ENCODE measurements at places on chromosomes 2 and 18.
A peak's percentile ranks its signal among the peaks of the same experiment; 100 is the strongest.

GRCh38 chr2:147806846-147807245 is 38.0 kb upstream of the ACVR2A start:
- DNase-seq, result no peak

DNA sequence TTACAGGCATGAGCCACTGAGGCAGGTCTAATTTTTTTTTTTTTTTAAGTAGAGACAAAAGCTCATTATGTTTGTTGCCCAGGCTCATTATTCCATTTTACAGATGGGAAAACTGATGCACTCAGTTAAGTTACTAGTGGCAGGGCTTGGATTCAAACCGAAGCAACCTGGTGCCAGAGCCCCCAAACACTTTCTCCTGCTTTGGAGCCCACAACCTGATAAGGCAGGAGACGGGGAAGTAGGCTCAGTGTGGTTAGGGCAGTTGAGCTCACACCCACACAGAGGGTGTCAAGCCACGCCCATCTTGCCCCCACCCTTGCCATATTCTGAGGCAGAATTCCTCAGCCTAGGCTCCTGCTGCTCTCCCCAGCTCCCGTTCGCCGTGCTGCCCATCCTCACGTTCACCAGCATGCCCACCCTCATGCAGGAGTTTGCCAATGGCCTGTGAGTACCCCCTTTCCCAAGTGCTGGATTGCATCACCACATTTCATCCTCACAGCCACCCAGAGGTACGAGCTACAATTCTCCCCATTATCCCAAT is 5.8 kb upstream of the CTDSP1 start:
- DNase-seq, result no peak

- DNase-seq, result no peak
These were observed 69.8 kb downstream of the REV1 start for GRCh38 chr2:99420031-99420430.

- no peak for DNase-seq
These were observed 473.5 kb downstream of the TMEM182 start for GRCh38 chr2:103235283-103235682.

GRCh38 chr2:169822785-169823392 is 1.8 kb downstream of the METTL5 start:
- DNase-seq, result no peak

- DNase-seq, result no peak
These were observed 30.3 kb upstream of the SLC30A6 start for GRCh38 chr2:32135409-32135808.

DNA sequence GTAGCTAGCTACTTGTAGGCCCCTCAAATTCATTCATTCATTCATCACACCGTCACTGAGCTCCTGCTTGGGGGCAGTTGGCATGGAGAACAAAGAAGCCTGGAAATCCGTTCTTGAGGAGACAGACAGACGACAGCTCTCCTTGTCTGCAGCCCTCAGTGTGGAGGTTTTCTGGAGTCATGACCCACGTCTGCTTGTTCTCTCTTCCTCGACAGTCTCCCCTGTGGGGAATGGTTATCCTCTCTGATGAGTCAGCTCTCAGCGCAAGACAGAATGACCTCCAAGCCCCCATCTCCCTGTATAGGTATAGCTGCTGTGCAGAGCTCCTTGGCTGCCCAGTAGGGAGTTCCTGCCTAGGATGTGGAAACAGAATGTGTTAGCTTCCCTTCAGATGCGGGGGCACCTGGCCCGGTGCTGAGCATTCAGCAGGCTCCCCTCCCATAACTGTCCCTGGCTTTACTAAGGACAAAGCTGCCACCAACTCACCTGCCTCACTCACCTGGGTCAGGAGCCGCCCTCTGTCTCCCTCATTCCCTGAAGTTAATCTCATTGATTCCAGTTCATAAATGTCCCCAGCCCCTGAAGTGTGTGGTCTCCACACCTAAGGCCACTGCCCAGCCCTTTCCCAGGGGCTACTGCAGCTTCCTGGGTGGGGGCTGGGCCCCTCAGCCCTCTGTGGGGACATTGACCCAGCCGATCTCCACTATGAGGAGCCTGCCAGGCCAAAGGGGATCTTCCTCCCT is 124.7 kb downstream of the ACKR3 start:
- DNase-seq, result no peak

- no peak for DNase-seq
These were observed 522.0 kb downstream of the SPAG16 start for GRCh38 chr2:213806125-213806726.

GRCh38 chr2:148350199-148350598 is 294.4 kb upstream of the EPC2 start:
- no peak for DNase-seq

DNA sequence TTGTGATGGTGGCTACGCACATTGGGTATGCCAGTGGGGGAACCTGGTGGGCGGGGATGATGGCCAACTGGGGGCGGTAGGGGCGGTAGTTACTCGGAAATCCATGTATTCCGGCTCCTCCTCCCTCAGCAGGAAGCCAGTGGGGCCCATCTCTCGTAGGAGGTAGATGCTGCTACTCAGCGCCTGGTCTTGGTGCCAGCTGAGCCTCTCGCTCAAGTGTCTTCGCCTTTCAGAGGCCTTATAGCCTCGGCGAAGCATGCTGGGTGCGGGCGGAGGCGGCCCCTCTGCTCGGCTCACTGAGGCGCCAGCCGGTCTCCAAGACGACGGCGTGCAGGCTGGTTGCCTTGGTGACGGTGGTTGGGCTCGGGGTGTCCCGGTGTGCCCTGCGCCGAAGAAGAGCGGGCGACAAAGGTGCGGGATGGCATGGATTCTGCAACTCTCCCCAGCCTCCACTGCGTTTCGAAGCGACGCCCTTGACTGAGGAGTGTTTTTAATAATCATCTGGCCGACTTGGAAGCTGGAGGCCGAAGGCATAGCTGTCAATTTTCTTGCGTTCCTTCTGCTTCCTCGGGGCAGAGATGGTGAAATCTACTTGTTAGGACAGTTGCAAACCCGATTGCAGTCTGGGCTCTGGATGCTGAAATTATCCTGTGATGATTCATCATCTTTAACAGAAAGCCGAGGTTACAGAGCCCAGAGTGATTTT is at the start of gene ZSWIM2:
Gene ZSWIM2 (minus strand): TSS at position 298 of the 706 bp plus-strand sequence. CDS start 40 bp downstream, at position 258.
- DNase-seq, result no peak

DNA sequence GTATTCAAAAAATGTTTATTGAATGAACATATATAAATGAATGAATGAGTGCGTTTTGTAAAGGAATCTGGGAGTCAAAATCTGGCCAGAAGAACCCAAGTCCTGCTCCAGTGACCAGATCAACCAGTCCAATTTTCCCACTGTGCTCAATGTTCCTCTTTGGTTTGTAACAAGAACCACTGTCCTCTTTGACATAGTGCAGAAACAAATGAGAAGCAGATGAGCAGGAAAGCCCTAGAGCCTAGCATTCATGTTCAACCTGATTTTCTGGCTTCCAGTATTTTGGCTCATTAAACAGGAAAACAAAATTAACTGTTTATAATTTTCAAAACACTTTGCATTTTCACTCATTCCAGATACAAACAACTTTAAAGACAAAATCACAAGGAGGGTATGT is 23.2 kb downstream of the FAM124B start:
- no peak for DNase-seq

DNA sequence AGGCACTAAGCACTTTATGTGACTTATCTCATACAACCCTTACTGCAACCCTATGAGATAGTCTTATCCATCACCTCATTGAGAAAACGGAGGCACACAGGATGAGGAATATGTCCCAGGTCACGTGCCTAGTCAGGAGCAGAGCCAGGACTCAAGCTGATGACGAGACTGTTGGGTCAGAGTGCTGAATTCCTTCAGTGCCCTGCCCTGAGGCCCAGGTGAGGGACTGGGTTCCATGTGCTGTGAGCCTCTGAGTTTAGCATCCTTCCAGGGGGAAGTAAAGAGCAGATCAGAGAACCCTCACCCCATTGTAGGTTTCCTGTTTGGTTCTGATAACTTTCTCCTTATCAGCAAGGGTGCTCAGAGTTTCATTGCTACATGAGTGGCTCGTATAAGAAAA is 11.7 kb upstream of the EDAR start:
- no peak for DNase-seq

DNA sequence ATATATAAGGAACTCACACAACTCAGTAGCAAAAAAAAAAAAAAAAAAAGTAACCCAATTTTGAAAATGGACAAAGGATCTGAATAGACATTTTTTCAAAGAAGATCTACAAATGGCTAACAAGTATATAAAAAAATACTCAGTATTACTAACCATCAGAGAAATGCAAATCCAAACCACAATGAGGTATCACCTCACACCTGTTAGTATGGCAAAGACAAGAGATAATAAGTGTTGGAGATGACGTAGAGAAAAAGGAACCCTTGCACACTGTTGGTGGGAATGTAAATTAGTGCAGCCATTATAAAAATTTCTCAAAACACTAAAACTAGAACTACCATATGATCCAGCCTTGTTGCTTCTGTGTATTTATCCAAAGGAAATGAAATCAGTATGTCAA is 5.8 kb upstream of the CNDP1 start:
- DNase-seq, result no peak

GRCh38 chr2:33136566-33136965 is 189.8 kb downstream of the LTBP1 start:
- no peak for DNase-seq

DNA sequence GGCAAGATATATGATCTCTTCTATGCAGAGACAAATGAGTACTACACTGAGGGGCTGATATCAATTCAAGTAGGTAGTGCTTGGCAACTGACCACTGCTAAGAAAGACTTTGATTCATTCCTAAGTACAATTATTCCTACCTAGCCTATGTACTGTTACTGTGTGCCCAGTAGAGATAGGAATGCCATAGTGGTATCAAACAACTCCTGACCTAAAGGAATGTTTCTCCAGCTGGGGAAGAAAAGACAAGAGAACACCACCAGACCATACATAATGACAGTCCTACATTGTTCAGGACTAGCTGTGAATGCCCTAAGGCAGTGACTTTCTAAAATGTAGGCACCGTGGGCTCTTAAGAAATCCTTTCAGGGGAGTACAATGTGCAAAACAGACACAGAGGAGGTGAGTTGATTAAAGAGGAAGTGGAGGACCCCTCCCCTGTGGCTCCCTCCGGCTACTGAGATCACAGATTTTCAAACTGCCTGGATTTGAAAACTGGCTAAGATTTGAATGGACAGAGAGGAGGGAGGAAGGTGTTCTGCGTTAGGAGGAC is 89.1 kb downstream of the ANTXR1 start:
- no peak for DNase-seq

- no peak for DNase-seq
These were observed 5.9 kb upstream of the FN1 start for GRCh38 chr2:215441560-215442400.

- DNase-seq, result peak; percentile 6
These were observed 54.0 kb upstream of the GPR75 start for GRCh38 chr2:53913721-53914120.

- DNase-seq, result no peak
These were observed 675.3 kb downstream of the TMEM182 start for GRCh38 chr2:103437161-103437560.

DNA sequence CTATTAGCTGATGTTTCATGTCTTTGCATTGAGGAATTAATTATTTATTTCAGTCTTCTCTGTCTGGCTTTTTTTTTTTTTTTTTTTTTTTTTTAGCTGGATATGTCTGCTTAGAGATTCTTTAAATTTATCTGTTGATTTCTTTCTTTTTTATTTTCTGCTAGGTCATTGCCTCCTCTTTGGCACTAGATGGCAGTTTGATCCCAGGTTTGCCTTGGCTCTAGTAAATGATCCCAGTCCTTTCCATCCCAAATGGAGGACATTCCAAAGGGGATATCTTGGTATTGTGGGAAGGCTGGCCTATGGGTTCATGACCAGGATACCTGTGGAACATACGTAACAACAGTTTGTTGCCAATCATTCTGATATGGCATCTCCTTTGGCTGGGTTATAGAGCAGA is 339.5 kb upstream of the GCFC2 start:
- DNase-seq, result no peak

GRCh38 chr18:24877066-24877465 is 416.6 kb downstream of the HRH4 start:
- DNase-seq, result no peak

DNA sequence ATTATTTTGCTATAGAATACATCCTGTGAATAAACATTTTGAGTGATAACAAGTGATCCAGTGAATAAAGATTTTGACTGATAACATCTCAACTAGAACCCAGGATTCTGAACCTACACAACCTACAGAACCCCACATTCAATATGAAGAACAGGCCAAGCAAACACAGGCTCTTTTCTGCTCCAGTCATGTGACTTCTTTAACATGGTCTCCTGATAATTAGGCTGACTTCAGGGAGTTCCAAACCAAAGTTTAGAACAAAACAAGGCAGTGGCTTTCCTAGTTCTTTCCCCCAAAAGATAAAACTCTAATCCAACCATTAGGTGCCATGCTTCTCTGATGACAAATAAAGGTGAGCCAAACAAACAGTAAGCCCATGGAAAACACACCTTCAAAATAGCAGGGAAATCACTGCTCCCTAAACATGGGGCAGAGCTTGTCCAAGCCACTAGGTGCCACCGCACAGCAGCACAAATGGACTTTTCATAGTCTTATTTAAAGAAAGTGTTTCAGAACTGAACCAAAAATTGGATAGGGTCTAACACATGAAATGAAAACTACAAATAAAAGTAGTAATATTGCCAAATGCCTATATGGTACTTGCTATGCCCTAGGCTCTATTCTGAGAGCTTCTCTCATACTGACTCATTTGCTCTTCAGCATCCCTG is 95.3 kb downstream of the EVA1A start:
- DNase-seq, result no peak

- DNase-seq, result no peak
These were observed 9.6 kb upstream of the ALS2 start for GRCh38 chr2:201790291-201790690.

DNA sequence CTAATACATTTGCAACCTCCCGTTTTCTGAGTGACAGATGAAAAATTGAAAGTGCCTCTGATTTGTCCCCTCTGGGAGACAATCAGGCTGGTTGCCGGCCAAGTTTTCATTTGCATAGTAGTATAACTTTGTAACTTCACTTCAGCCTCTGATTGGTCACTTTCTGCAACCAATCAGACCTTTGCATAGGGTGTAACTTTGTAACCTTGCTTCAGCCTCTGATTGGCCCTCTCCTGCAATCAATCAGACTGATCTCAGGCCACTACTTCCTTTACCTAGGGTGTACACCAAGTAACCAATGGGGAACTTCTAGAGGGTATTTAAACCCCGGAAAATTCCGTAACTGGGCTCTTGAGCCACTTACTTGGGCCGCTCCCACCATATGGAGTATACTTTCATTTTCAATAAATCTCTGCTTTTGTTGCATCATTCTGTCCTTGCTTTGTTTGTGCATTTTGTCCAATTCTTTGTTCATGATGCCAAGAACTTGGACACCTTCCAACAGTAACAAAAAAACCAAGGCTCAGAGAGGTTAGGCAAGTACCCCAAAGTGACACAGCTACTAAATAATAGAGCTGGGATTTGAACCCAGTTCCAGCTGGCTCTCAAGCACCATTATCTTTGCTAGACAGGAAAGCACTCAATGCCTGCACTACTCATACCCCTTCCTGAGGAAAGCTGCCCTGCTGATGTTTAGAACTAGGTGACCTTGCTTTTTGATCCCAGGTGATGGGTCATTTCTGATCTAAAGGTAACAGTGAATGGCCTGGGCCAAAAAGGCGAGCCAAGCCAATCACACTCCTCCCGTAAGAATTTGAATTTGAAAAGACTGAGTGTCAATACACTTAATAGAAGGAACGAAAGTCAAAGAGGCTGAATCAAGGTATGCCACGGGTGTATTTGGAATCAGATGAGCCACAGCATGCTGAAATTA is 10.9 kb upstream of the MYOM1 start:
- no peak for DNase-seq
